Stimulated activated CD4-positive, alpha-beta T cell treated with anti-CD3 and anti-CD28 coated beads, Interleukin-2, amount 100 ng/mL, for 24 hours (primary cell): ENCODE measurements at places on chromosomes 3 and 15.

GRCh38 chr15:88249220-88249619 is 7.3 kb downstream of the NTRK3 start:
- no peak for DNase-seq

DNA sequence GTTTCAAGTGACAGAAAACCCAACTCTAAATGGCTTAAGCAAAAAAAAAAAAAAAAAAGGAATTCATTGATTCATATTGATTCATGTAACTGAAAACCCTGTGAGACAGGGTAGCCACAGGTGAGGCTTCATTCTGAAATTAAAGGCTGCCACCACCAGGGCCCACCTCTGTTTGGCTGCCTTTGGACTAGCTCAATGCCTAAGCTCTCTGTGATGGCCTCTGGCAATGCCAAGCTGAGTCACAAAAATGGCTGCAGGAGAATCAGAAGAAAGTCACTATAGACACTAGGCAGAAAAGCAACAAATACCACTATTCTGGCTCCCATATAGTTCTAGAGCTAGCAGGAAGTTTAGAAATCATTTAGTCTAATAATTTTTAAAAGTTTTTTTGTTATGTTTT is 38.2 kb upstream of the GYG1 start:
- no peak for DNase-seq

DNA sequence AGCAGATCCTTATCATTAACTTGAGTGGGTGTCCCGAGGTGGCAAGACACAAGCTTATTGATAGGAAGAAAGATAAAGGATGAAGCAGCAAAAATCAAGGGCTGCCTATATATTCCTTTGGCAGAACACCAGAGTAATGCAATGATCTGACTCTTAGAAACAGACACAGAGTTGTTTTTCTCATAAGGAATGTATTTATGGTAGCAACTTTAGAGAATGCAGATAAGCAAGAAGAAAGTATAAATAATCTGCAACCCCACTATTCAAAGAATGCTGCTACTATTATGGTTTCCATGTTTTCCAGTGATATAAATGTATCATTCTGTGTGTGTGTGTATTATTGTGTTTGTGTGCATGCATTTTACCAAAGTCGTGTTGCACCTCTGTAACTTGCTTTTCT is 208.3 kb downstream of the THSD4 start:
- no peak for DNase-seq

- DNase-seq = no peak
Observed at GRCh38 chr3:88198121-88198520, 48.4 kb downstream of the C3orf38 start.

DNA sequence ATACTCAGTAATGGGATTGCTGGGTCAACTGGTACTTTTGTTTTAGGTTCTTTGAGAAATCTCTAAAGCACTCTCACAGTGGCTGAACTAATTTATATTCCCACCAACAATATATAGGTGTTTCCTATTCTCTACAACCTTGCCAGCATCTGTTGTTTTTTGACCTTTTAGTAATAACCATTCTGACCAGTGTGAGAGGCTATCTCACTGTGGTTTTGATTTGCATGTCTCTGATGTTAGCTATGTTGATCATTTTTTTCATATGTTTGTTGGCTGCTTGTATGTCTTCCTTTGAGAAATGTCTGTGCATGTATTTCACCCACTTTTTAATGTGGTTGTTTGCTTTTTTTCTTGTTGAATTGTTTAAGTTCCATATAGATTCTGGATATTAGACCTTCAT is 98.2 kb upstream of the DCBLD2 start:
- no peak for DNase-seq

DNA sequence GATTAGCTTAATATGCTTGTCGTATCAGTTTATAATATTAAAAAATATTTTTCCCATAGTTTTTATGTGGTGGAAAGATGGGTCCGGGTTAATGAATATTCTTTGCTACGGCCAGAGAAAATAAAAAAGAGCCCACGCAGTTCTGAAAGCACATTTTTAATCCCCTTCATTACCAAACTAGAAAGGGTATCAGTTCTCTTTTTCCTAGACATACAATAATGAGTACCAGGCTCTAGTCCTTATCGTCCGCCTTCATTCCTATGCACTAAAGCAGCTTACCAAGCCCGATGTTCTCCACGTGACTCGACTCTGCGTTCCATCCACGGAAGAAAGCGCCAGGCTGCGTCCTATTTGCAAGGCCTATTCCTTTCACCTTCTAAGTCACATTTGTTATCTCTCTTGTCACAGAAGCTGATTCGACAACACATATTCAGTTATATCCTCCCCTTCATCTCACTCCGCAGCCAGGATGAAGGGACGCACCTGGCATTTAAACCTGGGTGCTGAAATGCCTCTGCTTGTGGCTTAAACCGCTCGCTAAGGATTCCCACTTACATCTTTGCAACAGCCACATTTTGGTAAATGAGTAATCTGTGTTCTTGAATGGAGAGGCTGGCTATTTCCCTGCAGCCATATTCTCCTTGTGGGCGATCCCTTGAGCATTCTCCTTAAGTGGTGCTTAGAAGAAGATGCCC is 257.0 kb downstream of the CD47 start:
- no peak for DNase-seq

DNA sequence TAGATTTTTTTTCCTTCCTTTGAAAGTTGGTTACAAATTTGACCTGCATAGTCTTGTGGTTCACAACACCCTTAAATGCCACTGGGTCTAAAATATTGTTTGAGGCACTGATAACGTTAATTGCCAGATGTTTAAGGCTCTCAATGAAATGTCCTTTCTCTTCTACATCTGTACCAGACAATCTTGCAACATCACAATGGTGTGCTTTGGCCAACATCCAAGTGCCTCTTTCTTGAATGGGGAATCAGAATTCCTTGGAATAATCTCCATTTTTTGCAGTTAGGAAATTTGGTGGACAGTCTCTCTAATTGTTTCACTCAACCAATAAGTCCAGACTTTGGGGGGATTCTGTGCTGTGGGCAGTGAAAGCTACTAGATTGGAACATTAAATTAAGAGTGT is 26.0 kb upstream of the PEX5L start:
- DNase-seq = no peak

GRCh38 chr3:46537316-46537715 is 28.8 kb downstream of the LRRC2 start:
- no peak for DNase-seq

- no peak for DNase-seq
Observed at GRCh38 chr15:58161436-58161930, 23.3 kb downstream of the AQP9 start.

GRCh38 chr3:117557464-117558090 is 848.0 kb downstream of the TUSC7 start:
- DNase-seq = no peak

GRCh38 chr15:28875461-28876000 is 10.2 kb upstream of the APBA2 start:
- no peak for DNase-seq

- DNase-seq = no peak
Observed at GRCh38 chr3:26562021-26562768, 60.4 kb upstream of the LRRC3B start.

DNA sequence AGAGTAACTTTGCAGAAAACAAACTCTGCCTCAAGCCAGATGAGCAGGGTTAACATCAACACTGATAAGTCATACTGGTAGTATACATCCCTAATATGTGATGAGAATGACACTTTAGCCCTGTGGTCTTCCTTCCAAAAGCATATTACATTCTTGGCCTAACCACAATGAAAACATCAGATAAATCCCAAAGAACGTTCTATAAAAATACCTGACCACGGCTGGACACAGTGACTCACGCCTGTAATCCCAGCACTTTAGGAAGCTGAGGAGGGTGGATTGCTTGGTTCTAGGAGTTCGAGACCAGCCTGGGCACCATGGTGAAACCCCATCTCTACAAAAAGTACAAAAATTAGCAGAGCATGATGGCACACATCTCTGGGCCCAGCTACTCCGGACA is 4.7 kb downstream of the TMCC1 start:
- no peak for DNase-seq

GRCh38 chr15:47688573-47689086 is 28.7 kb upstream of the SEMA6D start:
- no peak for DNase-seq

GRCh38 chr3:34005886-34006285 is 207.5 kb downstream of the PDCD6IP start:
- DNase-seq = no peak

GRCh38 chr15:99096894-99097426 is 7.9 kb upstream of the SYNM start:
- no peak for DNase-seq

- DNase-seq = no peak
Observed at GRCh38 chr3:120650311-120650710, 31.7 kb downstream of the HGD start.

GRCh38 chr3:184806567-184807271 is 5.2 kb upstream of the VPS8 start:
- DNase-seq = no peak

DNA sequence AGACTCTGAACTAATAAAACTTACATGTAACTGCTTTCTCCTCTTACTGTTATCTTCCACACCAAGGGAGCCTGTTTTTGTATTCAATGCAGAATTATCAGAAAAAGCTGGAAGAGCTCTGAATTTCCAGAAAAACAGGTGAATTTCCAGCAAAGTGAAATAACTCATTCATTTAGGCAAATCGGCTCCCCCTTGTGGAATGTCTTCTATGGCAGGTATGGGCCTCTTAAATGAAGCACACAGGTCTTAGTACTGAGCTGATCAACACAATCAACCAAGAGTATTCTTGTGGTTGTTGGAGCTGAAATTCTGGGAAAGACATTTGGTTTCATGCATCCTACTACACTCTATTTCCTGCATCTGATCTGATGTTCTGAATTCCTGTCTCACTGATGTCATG is 31.0 kb upstream of the PTPRG start:
- DNase-seq = no peak

- DNase-seq = no peak
Observed at GRCh38 chr3:129238945-129239705, 10.3 kb upstream of the COPG1 start.

DNA sequence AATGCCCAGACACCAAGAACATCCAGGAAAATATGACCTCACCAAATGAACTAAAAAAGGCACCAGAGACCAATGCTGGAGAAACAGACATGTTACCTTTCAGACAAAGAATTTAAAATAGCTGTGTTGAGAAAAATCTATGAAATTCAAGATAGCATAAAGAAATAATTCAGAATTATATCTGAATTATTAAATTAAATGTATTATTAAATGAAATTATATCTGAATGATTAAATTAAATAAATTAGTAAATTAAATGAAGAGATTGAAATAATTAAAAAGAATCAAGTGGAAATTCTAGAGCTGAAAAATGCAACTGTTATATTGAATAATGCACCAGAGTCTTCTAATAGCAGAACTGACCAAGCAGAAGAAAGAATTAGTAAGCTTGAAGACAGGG is 279.2 kb upstream of the SATB1 start:
- no peak for DNase-seq

DNA sequence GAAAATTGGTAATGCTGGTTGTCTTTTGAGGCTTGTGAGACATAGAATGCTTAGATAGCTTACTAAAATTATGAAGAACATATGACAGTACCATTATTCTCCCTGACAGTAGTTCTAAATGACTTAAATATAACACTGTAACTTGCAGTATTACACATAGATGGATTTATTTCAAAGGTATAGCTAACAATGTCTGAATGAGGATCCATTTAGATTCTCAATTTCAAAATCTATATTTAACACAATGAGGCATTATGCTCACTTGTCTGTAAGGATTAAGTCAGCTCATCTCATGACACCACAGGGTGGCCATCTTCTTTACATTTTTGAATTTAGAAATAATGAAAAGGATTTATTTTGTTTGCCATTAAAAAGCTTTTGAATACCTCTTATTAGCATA is 108.4 kb downstream of the CCNL1 start:
- no peak for DNase-seq

- DNase-seq = no peak
Observed at GRCh38 chr3:159964166-159964973, 24.3 kb upstream of the IL12A start.

- DNase-seq = no peak
Observed at GRCh38 chr3:178706411-178706810, 170.2 kb downstream of the KCNMB2 start.

GRCh38 chr15:41730543-41730942 is 43.7 kb upstream of the MAPKBP1 start:
- no peak for DNase-seq

- DNase-seq = no peak
Observed at GRCh38 chr3:190809351-190809750, 53.1 kb downstream of the GMNC start.

DNA sequence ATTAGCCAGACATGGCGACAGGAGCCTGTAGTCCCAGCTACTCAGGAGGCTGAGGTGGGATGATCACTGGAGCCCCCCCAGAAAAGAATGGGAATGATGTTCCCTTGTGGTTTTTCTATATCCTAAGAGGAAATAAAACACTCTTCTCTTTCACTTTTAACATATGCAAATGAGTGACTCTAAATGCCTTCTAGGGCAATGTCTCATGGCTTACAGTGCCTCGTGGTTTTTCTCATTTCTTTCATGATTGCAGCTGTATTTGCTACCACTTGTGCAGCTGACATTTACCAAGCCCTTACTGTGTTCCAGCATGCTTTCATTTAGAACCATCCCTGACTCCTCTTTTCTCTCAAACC is 26.4 kb downstream of the STOML1 start:
- no peak for DNase-seq

DNA sequence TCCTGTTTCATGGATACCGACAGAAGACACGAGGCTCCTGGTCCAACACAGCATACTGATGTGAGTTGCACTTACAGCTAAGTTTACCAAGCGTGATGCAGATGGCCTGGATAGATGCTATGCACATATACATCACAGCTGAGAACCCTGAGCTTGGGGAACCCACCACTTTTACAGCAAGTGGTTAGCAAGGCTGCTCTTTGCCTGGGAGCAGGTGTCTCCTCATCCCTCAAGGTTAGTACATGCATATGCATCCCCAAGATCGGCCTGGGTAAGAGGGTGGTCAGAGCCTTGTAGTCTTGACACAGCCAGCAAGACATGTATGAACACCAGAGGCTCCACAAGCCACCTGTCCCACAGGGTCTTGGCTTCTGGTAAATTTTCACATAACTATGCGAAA is 28.3 kb downstream of the LRRC2 start:
- no peak for DNase-seq

DNA sequence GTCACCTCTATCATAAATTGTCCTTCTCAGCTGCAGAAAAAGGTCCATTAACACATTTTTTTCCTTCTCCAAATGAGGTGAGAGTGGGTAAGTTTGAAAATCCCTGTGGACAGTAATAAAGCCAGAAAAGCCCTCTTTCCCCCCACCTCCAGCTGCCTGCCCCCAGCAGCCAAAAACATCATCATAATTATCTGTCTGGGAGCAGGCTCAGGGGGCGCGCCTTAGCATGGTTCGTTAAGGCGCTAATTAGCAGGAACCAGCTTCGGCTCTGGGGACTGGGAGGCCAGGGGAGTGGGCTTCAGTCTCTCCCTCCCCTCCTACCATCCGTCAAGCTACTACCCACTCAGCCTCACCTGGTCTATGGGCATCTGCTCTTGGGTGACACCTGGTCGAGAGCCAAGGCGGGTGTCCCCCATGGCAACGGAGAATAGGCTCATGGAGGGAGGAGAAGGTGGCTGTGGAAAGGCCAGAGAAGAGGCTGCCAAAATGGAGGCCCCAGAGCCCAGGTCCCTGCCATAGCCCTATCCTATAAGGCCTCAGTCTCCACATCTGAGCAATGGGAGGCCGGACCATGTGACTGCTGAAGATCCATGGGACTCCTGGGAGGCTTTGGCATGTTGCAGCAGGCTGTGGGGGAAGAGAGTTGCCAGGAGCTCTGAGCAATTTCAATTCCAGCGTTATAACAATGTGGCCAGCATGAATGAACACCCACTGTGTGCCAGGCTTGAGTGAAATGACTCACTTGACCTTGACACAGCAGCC is 140.1 kb upstream of the LINGO1 start:
- no peak for DNase-seq

- DNase-seq = no peak
Observed at GRCh38 chr15:94255540-94255939, 24.2 kb downstream of the MCTP2 start.
